Activated naive CD4-positive, alpha-beta T cell treated with anti-CD3 and anti-CD28 coated beads, Interleukin-2, amount 10 ng/mL, durations not matched to agents 7 days and 5 days (primary cell): ENCODE measurements at places on chromosomes 11 and 22.

GRCh38 chr11:121450401-121450800, 1.7 kb upstream of the SORL1 start:
- DNase-seq: peak; percentile 53

DNA sequence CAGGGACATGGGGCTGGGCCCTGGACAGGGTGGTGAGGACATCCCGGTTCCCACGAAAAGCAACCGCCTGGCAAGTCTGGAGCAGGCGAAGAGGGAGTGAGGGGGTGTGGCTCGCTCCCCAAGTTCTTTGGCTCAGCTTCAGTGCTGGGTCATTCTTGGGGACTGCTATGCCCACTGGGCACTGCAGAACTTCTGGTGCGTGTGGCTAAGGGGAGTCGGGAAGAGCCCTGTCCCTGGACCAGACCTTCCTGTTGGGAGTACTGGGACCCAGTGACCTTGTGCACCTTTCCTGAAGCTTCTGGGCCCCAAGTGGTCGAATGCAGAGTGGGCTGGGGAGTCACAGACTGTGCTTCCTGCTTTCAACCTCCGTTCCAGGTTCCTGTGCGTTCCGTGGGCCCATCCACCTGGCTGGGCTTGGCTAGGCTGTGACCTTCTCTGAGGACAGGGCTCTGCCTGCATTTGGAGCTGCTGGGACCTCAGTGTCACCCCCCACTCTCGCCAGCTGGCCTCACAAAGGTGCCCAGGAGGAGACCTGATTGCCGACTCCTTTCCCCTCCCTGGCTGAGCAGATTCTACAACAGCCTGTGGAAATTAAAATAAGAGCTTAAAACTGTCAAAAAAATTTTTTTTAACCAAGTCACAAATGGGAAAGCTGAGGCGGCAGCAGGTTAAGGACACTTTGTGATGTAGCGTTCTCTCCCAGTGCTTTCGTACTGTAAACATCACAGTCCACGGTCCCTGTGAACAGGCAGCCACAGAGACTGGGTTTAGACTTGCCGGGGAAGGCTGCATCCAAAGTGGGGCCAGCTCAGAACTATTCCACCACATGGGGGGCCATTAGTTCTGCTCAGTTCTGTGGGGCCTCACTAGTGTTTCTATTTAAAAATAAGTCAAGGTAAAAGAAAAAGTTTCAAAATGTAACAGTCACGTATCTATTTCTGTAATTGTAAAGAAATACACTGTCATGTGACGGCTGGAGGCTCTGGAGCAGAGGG, 63.8 kb upstream of the WNT7B start:
- DNase-seq: no peak

GRCh38 chr22:22605074-22605404, 39.4 kb upstream of the GGTLC2 start:
- DNase-seq: no peak

GRCh38 chr11:20388096-20389055, 860 bp downstream of the PRMT3 start:
- DNase-seq: no peak

- DNase-seq: no peak
Observed at GRCh38 chr22:18044548-18045271, 20.3 kb upstream of the MICAL3 start.

- DNase-seq: no peak
Observed at GRCh38 chr22:31840585-31840984, 86.8 kb downstream of the DEPDC5 start.
